ENCODE measurements at places on chromosomes 3 and 15. TPM values are rescaled to one million over a fixed set of nuclear protein-coding genes. Genes with fewer than 3 reads are reported as not detected.
A peak's percentile ranks its signal among the peaks of the same experiment; 100 is the strongest.

GRCh38 chr3:159432682-159433340, 555.8 kb upstream of the IL12A start:
- no peak for ATAC-seq

GRCh38 chr3:155658671-155659261, 86.1 kb downstream of the PLCH1 start:
- no peak for ATAC-seq

The ACP3 gene
- not detected for total RNA-seq

DNA sequence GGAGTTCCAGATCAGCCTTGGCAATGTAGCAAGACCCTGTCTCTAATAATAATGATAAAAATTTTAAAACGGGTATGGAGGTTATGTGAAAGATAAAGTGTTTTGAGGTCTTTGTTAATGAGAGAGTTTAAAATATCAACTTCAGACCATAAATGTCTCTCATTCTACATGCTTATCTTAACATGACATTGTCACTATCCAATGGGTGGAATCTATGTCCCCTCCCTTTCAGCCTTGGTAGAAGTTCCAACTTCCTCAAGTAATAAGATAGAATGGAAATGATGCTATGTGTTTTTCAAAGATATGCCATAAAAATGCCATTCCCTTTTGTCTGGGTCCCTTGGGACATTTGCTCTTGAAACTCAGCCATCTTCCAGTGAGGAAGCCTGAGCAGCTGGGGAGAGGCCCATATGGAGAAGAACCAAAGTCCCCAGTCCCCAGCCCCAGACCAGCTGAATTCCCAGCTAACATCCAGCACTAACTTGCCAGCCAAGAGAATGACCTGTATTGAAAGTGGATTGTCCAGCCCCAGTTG, 17.0 kb downstream of the RPSA start:
- no peak for ATAC-seq

- no peak for ATAC-seq
Observed at GRCh38 chr3:71376503-71376902, 207.0 kb downstream of the FOXP1 start.

The BOC gene
- not detected for total RNA-seq

DNA sequence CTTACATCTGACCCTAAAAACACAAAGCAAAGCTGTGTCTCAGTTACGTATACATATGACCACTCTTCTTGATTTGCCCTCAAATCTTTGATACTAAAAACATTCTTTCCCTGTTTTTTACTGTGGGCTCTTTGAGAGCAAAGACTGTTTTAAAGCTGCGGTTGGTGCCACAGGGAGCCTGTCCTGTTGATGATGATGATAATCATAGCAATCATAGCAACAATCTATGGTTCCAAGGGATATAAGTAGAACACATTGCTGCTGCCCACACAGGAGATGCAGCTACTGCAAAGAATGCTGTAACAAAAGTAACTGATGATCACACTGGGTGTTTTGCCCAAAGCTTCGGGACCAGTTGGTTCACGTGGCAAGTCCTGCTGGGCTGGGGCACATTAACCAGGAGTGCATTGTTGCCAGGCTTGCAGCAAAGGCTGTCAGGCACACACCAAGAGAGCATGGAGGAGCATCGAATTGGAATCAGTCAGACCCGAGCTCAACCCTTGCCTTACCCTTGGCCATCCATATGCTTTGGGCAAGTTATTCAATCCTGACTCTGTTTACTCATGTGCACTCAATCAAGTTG, 131.4 kb upstream of the EIF1B start:
- ATAC-seq, result no peak

GRCh38 chr3:186534113-186534669, 10.0 kb downstream of the CRYGS start:
- peak; percentile 78 for ATAC-seq

The KLHL6 gene
- total RNA-seq, result 33.5 TPM

The C2CD4A gene
- total RNA-seq, result 1.3 TPM

- ATAC-seq, result peak; percentile 52
Observed at GRCh38 chr3:169661361-169662131, 2.0 kb downstream of the MECOM start.

GRCh38 chr3:49273825-49274532, 3.1 kb downstream of the C3orf62 start:
- peak; percentile 16 for ATAC-seq

The DGKG gene
- total RNA-seq, result 0.37 TPM
